ENCODE measurements at places on chromosomes 1 and 21. TPM values are rescaled to one million over a fixed set of nuclear protein-coding genes. Genes with fewer than 3 reads are reported as not detected.

The AK5 gene
- 8.9 TPM for polyA plus RNA-seq

The HPCA gene
- 0.90 TPM for polyA plus RNA-seq

The KCND3 gene
- 1.1 TPM for polyA plus RNA-seq

The VSIG8 gene
- polyA plus RNA-seq, result 0.56 TPM

The NCAM2 gene
- 1.1 TPM for polyA plus RNA-seq

All from aorta (tissue), 5 donors.